ENCODE measurements at places on chromosomes 12 and 14.

GRCh38 chr12:3727354-3727753 is 25.6 kb downstream of the CRACR2A start:
- no peak for DNase-seq

DNA sequence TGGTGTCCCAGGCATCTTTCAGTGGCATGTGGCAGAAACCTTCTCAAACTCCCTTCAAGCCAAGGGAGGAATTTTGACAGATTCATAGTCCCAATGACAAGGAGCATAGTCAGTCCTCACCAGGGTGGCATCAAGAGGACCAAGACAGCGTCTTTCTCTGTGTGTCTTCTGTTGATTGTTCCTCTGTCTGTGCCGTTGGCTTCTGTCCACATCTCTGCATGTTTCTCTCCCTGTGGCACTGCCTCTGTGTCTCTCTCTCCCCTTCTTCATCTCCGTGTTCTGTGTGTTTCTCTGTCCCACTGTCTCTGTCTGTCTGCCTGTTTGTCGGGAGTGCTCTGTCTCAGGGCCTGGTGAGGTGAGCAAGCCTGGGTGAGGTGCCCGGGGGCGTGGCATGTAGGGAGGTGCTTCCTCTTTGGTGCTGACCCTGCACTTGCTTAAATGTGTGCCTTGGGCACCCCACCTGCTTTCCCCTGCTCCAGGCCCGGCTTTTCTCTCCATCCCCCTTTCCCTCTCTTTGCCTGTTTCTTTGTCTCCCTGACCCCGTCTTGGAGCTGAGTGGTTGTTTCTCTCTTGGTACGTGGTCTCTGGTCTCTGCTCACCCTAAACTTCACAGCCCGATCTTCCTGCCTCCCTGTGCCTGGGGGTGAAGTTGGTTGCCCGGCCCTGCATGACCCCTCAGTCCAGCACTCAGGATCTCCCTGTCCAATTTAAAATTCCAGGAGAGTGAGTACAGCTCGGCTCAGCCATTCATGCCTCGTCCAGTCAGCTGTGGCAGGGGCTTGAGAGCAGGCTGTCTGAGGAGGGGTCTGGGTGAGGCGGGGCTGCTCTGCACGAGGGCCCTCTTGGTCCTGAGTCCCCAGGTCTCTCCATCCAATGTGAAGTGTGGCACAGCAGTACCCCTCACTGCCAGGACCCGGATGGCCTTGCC is 28.5 kb downstream of the JDP2 start:
- DNase-seq = no peak

DNA sequence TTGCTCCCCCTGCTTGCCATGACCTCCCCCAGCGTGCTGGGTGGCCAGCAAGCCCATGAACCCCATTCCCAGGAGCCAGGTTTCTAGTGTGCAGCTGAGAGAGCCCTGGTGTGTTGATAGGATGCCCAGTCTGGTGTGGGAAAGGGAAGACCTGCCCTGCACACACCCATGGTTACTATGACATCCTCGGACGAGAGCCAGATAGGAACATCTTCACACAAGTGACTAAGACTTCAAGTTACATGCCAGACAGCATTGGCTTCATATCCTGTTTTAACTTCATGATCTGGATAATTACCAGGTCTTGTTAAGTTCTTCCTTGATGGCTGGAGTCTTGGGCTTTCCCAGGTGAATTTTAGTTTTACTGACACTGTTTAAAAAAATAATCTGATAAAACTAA is 196.6 kb upstream of the EGLN3 start:
- no peak for DNase-seq

- no peak for DNase-seq
These were observed 80.3 kb downstream of the NKX2-1 start for GRCh38 chr14:36439766-36440165.

DNA sequence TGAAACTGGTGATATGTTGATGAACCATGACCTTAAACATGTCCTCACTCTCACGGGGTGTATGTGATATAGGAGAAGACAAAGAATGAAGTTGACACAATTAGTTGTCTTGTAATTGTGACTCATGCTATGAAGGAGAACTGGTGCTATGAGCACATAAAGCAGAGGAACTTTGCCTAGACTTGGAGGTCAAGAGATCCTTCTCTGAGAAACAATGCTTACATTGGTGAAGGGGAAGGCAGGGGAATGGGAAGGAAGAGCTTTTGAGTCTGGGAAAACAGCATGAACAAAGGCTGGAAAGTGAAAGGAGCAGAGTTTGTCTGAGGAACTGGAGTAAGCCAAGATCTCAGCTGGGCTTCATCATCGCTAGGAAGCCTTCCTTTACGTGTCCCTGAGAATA is 83.2 kb downstream of the MYRFL start:
- DNase-seq = no peak

Data from T-helper 2 cell (primary cell).